Stimulated activated CD8-positive, alpha-beta memory T cell treated with anti-CD3 and anti-CD28 coated beads, Interleukin-7, amount 100 ng/mL, for 1 hour (primary cell): ENCODE measurements at places on chromosomes 4 and X.

- DNase-seq: peak; percentile 66
Observed at GRCh38 chr4:1693131-1693896, 9.2 kb upstream of the FAM53A start.

GRCh38 chr4:54058171-54058570, 6.2 kb downstream of the CHIC2 start:
- DNase-seq: no peak

DNA sequence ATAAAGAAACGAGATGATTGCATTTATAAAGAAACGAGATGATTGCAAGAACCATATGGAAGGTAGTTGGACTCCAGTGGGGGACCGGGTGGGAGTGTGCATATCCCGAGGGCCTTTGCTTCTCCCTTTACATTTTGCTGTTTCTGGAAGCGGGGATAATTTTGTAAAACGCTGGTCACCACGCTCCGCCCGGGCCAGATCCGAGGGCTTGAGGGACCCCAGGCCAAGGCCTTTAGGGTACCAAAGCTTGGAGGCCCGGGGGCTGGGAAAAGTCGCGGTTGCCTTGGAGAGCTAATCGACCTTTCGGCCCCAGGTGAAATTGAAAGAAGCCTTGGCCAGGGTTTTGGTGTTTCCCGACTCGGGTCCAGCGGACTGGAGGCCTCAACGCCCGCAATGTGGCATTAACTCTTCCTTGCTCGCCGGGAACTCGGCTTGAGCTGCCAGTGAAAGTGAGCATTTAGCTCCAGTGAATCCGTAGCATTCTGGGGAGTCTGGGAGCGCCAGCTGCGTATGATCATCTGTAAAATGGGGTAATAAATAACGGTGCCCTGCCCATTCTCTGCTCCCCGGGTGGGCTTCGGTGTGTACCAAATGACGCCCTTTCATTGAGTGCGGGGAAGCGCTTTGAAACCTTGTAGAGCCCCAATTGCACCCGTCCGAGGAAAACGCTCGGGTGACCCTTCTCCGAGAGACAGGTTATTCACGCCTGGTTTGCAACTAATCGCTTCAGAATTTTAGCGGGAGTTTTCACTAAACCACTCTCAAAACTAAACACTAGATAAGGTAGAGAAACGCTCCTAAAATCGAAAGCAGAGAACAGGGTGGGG, 4.5 kb downstream of the NKX3-2 start:
- no peak for DNase-seq

DNA sequence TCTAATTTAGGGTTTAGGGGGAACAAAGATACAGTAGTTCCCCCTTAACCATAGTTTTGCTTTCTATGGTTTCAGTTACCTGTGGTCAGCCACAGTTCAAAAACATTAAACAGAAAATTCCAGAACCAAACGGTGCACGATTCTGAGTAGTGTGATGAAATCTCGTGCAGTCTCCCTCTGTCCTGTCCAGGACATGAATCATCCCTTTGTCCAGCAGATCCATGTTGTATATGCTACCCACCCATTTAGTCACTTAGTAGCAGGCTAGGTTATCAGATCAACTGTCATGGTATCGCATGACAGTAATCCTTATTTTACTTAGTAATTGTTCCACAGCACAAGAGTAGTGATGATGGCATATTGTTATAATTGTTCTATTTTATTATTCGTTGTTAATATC, 556.1 kb downstream of the IL1RAPL1 start:
- DNase-seq: no peak

DNA sequence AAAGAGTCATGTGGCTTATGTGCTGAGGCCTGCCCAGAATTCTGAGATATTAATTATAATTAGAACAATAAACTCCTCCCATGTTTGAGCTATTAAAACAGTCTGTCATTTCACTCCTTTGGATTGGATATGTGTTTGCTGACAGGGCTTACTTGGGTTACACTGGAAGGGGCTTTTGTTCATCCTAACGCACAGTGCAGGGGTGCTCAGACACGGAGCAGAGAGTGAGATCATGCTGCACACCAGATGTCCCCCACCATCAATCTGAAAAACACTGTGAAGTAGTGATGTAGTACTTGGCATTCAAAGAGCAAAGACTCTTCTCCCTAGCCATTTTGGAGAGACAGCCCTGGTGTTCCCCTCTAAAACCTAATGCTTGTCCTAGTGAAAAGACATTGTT, 24.1 kb upstream of the SMIM10L2A start:
- DNase-seq: no peak

DNA sequence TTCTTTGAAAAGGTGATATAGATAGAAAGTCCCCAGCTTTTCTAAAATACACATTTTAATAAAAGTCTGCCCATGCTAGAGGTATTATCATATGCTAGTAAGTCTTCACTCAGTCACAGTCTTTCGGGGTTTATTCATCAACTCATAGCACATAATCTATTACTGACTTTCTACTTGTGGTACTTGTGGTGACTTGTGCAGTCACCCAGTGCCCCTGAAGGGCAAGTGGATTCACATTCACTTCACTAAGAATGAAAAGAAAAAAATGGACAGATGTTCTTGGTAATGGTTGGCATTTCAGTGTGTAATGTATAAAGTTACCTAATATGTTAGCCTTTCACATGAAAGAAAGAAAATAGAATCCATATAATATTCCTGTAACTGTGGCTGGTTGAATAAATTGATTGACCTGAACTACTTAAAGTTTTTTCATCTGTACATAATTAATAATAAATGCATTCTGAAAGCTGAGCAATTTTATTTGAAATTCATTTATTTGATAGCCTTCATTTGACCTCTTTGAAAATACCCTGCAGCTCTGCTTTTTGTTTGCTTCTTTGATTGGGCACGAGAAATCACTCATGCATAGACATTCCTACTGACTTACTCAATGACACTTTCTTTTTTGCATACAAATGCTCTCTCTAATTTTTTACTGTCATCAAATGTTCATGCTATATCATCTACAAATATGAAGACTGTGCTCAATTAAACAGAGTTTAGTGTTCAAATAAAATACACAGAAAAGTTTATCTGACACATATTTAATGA, 39.5 kb upstream of the ZNF330 start:
- no peak for DNase-seq

DNA sequence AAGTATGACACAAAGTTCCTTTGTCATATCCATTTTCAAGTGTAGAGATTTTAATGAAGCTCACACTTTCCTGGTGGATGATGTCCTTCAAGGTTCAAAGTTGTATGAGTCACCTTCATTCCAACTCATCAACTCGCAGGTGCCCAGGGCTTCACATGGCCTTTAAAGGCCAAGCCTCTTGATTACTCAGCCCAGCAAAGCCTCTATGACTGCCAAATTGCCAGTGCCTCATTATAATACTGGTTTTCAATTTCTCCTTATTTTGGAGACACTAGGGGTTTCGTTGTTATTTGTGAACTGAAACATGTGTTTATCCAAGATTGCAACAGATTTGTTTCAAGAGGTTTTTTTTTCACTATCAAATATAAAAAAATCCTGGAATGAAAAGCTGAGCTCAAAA, 45.9 kb upstream of the PPP3CA start:
- DNase-seq: no peak
